Activated naive CD4-positive, alpha-beta T cell treated with anti-CD3 and anti-CD28 coated beads for 36 hours (primary cell): ENCODE measurements at places on chromosomes 5 and 9.

DNA sequence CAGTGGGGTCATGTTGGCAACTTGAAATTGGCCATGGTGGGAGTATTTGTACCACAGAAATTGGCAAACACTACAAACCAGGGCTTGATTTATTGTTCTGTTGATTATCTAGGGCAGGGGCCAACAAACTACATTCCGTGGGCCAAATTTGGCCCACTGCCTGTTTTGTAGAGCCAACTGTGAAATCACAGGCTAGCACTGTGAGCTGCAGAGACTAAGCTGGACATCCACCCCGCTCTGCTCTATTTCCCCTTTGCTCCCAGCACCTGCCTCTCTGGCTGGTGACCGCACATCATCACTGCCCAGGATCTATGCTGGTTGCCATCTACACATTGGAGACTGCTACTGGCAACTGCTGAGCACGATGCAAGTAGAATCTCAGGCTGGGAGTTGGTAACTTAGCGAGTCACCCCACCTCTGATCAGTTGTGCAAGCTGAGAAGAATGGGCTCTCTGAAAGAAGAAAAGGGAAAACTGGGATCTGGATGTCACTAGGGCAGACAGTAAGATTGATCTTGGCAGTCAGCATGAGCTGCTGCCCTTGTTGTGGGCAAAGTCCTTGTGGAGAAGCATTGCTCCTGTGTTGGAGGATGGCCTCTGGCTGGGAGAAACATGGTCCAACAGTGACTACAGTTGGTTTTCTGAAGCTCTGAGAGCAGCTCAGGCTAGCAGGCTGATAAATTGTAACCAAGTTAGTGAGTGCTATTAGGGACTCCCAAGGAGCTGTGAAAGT, 144.7 kb upstream of the RAD23B start:
- DNase-seq, result no peak

DNA sequence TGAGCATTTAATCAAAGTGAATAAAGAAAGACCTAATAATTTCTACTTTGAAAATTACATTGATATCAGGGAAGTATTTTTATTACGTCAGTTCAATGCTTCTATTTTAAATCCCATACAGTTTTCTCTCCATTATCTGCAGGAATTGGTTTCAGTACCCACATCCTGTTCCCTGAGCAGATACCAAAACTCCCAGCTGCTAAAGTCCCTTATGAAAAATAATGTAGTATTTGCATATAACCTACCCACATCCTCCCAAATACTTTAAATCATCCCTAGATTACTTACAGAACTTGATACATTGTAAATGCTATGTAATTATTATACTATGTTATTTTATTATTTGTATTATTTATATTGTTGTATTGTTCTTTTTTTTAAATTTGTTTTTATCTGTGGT, 125.4 kb upstream of the MINAR2 start:
- DNase-seq, result no peak

DNA sequence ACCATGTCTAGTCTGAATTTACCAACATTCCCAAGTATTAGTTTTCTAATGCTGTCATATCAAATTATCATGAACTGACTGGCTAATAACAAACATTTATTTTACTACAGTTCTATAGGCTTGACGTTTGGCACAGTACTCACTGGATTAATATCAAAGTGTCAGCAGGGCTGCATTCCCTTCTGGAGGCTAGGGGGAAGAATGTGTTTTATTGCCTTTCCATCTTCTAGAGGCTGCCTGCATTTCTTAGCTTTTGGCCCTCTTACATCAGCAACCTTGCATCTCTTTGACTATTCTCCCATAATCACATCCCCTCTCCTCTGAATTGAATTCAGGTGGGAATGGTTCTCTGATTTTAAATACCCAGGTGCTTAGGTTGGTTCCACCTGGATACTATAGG, 84.7 kb downstream of the EDIL3 start:
- DNase-seq, result no peak

- no peak for DNase-seq
Observed at GRCh38 chr5:138596105-138596881, 21.1 kb upstream of the HSPA9 start.

- DNase-seq, result no peak
Observed at GRCh38 chr5:128536254-128537220, 1.5 kb downstream of the FBN2 start.
